ENCODE measurements at places on chromosomes 2 and 18.

GRCh38 chr2:20182241-20182931 is 42.5 kb downstream of the SDC1 start:
- DNase-seq: no peak

- no peak for DNase-seq
These were observed 34.3 kb downstream of the GIGYF2 start for GRCh38 chr2:232731470-232731869.

GRCh38 chr2:30710016-30710415 is 97.2 kb downstream of the CAPN13 start:
- no peak for DNase-seq

DNA sequence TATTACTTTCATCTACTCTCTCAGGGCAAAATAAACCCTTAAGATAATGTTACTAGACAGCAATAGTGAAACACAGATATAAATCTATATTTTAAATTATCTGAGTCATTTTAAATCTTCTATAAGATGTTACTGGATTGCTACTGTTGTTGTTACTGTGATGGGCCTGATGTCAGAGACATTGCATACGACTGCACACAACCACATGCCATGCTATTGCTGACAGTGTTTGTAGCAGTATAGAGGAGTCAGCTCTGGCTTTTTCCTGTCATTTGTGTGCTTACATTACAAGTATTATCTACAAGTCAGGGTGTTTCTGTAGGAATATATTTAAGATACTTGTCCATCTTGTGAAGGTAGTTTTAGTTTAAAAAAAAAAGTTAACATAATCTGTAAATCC is 63.9 kb downstream of the CCDC148 start:
- no peak for DNase-seq

- no peak for DNase-seq
These were observed 2.7 kb downstream of the CHAC2 start for GRCh38 chr2:53770264-53770663.

- no peak for DNase-seq
These were observed 7.0 kb downstream of the XIRP2 start for GRCh38 chr2:166895243-166895642.
